ENCODE measurements at places on chromosomes 4 and X.

GRCh38 chr4:111943796-111944203, 201.5 kb upstream of the FAM241A start:
- DNase-seq: no peak

GRCh38 chr4:138235419-138235952, 6.7 kb downstream of the SLC7A11 start:
- DNase-seq: no peak

DNA sequence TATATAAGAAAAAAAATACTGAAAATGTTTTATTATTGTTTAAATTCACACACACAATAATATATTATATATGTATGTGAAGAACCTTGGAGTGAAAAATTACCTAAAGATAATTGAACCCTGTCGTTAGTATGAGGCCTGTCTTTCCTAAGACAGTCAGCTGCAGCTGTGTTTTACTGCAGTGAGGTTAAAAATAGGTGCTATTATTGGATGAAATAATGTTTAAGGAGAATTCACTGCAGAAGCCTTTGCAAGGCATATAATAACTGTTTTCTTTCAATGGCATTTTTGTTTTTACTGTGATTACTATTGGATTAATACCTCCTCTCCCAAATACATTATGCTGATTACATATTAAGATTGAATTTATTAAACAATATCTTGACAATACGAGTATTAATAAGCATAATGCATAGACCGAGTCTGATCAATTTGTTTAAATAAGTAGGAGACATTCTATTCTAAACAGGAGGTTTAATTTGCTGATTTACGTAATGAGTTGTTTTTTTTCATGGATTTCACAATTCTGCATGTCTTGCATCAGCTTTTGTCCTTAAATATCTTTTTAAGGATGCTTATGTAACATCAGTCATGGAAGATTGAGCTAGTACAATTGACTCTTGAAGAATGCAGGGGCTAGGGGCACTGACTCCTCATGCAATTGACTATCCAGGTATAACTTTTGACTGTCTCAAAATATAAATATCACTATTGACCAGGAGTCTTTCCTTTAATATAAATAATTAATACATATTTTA, 1181.1 kb upstream of the PCDH7 start:
- no peak for DNase-seq

DNA sequence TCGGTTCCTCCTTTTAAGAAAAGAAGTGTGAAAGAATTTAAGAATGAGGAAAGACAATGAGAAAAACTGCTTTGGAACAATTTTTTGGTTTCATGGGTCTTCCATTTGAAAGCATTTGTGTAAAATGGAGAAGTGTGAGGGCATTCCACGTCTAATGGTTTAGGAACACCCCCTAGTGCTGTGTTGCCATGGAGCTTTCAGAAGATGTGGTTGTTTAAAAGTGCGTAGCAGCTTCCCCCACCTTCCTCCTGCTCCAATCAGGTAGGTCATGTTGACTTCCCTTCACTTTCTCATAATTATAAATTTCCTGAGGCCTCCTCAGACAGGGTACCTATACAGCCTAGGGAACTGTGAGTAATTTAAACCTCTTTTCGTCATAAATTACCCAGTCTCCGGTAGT, 50.0 kb downstream of the UGT2B10 start:
- DNase-seq: no peak

DNA sequence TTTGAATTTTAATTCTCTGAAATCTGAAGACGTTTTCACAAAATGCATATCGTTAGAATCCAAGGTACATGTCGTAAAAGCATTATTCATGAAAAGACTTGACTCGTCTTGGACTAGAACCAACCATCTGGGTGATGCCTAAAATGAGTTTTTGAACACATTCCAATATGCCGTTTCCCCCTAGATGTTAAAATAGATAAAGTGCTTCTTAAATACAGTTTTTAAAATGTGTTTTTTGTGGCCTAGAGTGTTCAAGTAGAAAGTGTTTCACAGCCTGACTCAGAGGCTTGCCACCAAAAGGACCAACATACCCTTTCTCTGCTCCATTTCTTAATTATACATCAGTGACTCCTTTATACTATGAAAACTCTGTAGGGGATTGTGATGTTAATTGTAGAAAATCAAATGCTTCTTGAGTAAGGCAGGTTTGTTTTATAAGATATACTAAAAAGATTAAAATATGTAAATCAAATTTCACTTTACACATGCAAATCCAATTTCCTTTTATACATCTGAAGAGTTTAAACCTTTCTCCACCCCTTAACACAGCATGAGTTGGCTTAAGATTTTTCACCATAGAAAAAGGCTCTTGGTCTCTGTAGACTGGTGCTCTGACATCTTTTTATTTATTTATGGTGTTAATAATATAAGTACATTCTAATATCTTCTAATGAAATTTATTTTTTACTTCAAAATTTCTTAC, 48.4 kb downstream of the PRKG2 start:
- DNase-seq: no peak

DNA sequence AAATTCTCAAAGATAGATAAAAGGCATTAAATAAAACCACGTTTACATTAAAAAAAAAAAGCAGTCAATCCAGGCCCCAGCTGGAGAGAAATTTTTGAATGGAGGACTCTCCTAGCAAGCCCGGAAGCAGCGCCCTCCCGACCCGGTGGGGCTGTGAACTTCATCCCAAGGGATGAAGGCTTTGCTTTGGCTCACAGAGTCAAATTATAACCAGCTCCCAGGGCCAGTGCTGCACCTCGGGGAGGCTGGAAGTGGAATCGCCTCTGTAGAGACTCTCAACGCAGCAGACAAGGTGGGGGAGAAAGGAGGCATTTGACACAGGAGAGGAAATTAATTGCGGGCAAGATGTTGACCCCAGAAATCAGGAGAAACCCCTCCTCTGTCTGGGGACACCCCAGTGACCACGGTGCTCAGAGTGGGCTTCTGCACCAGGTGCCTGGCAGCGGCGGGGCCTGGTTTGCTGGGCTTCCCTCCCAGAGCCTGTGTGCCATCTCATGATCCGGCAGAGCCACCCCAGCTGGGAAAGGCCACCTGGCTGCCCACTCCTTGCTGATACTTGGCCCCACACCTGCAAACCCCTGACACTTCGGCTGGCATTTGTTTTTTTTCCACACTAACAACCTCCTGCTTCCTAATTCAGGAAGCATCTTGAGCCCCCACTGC, 71.7 kb downstream of the ABLIM2 start:
- no peak for DNase-seq

- peak; percentile 49 for DNase-seq
These were observed at the start of gene EFHC2 for GRCh38 chrX:44343412-44344141. EFHC2 (minus strand) TSS chrX:44343672; CDS start chrX:44343588, 84 bp downstream.

DNA sequence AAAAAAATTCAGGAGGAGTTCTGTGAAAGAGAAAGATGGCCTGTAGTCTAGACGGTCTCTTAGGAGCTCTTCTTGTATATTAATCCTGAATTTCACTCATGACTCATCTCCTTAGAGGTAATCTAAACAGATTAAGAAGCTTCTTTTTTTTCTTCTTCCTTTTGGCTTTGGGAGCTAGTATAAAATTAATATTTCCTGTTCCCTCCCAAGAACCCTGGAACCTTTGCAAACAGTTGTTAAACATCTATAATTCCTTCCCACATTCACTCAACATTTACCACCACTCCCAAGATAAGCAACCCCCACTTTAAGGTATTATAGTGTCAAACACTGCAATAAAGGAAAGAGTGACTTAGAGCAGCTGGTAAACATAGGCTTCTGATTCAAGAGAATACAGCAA, 146.4 kb upstream of the EDNRA start:
- no peak for DNase-seq

GRCh38 chrX:56995271-56995994, at the start of gene SPIN3:
SPIN3 (minus strand) TSS chrX:56995541; CDS start chrX:56994947, 594 bp downstream.
- peak; percentile 62 for DNase-seq

GRCh38 chrX:86910602-86911311, 606.8 kb upstream of the KLHL4 start:
- DNase-seq: no peak

GRCh38 chr4:67048530-67048929, 496.8 kb downstream of the CENPC start:
- DNase-seq: no peak

GRCh38 chrX:18288716-18289115, 65.8 kb downstream of the SCML2 start:
- no peak for DNase-seq

DNA sequence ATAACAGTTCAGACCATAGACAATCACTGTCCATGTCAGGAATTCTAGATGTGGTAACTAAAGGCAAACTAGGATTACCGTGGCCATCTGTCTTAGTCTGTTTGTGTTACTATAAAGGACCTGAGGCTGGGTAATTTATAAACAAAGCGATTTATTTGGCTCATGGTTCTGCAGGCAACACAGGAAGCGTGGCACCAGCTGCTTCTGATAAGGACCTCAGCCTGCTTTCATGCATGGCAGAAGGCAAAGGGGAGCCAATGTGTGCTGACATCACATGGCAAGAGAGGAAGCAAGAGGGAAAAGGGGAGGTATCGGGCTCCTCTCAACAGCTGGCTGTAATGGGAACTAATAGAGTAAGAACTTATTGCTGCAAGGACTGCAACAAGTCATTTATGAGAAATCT, 376.7 kb downstream of the GPM6A start:
- no peak for DNase-seq

- DNase-seq: no peak
These were observed 252.5 kb upstream of the PGRMC2 start for GRCh38 chr4:128540122-128540521.

DNA sequence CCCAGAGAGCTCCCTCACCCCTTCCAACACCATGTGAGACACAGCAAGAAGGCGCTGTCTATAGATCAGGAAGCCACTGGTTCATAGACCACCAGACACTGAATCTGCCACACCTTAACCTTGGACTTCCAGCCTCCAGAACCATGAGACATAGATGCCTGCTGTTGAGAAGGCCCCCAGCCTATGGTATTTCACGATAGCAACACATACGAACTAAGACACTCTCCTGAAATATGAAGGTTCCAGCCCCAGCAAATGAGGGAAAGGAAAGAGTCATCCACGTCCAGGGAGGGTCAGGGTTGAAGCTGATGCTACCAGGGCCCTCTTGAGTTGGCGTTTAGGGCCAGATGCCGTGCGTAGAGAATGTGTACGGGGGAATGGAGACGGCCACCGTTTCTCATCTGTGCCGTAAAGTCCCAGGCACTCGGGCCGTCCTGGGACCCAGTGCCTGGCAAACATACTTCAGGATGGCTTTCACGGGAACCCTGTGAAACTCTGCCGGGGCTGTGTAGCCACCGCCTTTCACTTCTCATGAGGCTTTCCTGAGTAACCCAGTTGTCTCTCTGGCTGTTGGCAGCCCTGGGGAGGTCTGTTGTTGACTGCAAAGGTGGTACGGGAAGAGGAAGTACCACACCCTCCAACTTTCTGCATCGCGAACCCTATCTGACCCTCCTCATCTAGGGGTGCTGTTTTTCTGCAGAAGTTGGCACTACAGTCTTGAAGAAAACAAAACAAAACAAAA, 17.7 kb upstream of the P2RY8 start:
- peak; percentile 42 for DNase-seq

GRCh38 chrX:87895421-87895820, 377.8 kb downstream of the KLHL4 start:
- no peak for DNase-seq

DNA sequence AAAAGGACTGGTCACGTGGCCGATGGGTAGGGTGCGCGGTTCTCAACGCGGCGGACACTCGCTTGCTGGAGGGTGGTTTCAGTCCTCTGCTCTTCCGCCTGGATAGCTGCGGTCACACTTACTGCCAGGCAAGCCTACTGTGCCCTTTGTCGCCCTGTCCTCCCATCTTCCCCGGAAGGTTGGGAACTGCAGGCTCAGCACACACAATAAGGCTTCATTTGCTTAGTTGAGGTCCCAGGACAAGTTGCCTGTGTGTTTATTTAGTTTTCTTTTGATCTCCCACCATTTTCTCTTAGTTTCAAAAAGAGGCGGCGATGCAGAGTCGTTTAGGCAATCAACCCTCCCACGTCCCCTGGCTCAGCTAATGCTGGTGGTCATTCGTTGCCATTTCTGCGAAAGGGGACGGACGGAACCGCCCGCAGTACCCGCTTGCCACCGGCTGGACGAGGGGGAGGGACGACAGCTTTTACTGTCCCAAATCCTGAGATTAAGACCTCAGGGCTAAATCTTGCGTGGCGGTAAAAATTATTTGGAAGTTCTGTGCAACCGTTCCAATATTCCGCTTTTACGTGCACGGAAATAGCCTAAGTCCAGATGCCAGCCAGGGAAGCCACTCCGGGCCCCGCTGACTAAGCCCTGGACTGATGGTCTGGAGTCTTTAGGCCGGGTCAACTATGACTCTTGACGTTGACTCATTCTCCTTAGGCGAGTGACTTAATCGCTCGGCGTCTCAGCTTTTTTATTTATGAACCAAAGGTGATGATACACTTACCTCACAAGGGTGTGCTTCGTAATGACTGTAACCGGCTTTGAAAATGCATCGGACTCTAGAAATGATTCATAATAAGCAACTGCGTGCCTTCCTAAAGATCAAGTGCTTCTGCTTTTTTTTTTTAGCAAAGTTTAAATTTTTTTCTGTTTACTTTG, 671 bp upstream of the EIF4E start:
- DNase-seq: peak; percentile 61

GRCh38 chr4:13182133-13182532, 302.0 kb downstream of the RAB28 start:
- DNase-seq: no peak

DNA sequence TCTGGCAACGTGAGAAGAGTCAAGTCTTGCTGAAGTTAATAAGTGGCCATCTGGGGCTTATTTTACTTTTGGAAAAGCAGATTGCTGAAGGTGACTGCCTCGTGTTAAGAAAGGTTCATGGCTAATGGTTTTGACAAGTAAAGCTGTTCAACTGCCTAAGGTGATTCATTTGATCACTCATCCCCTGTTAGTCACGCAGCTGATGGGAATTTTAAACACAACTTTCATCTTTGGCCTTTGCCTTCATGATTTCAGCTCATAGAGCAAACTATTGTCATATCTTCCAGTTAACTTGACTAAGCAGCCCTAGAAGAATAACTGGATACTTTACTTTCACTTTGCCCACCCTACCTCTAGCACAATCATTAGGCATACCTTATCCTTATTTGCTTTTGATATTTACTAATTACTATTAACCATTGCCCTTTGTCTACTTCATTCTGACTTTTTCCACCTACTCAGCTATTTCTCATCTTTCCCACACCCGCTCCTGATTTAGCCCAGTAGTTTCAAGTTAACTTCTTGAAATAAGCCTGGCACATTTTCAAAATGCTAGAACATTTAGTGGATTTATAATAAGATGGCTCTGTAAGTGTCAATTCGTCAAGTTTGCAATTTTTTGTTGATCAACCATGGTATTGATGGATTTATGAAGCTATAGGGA, 170.6 kb upstream of the S100G start:
- no peak for DNase-seq

All from activated naive CD4-positive, alpha-beta T cell treated with Interleukin-2 at 50 U/mL for 16 hours (primary cell).